Epithelial cell of proximal tubule (primary cell): ENCODE measurements at places on chromosomes 7 and 10. TPM values are rescaled to one million over a fixed set of nuclear protein-coding genes. Genes with fewer than 3 reads are reported as not detected.

UNCX gene
- total RNA-seq = 0.65 and 1.7 TPM in 2 replicates

DNA sequence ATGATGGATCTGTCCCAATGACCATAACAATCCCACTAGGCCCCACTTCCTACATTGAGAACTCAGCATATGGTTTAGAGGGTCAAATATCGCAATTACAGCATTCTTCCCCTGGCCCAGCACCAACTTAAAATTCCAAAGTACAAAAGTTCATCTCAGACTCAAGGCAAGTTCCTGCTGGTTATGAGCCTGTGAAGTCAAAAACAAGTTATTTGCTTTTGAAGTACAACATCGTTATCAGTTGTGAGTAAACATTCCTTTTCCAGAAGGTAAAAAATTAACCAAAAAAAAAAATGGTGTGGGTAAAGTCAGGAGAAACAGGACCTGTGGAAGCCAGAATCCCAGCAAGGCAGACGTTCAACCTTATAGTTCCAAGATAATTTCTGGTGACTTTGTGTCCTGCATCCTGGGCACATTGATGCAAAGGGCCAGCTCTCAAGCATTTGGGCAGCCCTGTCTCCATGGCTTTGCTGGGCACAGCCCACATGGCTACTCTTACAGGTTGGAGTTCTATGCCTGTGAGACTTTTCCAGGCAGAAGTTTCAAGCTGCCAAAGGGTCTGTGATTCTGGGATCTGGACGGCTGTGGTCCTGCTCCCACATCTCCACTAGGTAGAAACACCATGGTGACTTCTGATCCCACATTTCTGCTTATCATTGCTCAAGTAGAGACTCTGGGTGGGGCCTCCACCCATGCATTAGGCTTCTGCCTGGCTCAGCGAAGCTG lies 37.5 kb downstream of the AKR1C8 start:
- DNase-seq = peak; percentile 12

CYP26C1 gene
- total RNA-seq = 0.06 and 0.43 TPM in 2 replicates

DNA sequence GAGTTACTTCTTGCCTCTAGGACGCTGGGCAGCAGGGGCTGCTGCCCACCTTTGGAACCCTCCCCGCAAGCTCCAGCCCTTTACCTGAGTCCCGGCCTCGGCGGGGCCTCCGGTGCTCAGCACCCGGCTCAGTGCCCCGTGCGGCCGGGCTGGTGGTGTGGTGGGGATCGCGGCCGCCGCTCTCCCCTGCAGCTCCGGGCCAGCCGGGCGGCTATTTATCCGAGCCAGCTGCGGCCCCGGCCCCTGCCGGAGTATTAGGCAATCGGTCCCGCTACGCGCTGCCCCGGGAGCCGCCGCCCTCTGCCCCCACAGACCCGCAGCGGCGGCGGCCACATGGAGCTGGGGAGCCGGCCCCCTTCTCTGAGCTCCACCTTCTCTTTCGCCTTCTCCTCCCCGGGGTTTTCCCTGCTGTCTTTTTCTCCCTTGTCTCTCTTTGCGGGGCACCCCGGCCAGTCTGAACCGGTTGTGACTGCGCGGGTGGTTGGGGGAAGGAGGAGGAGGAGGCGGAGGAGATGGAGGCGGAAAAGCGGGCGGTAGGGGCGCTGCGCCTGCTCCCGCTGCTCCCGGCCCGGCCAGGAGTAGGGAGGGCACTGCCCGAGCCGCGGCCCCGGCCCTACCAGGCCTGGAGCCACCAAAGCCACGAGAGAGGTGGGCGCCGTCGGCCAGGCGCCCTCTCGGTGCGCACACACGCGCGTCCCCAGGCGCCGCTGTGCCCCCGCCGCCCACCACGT lies at the start of gene SLC16A9:
TSS of gene SLC16A9 (minus strand) at position 456 of the 731 bp plus-strand sequence. CDS start 25,559 bp downstream, outside the sequence.
- DNase-seq = no peak

DNA sequence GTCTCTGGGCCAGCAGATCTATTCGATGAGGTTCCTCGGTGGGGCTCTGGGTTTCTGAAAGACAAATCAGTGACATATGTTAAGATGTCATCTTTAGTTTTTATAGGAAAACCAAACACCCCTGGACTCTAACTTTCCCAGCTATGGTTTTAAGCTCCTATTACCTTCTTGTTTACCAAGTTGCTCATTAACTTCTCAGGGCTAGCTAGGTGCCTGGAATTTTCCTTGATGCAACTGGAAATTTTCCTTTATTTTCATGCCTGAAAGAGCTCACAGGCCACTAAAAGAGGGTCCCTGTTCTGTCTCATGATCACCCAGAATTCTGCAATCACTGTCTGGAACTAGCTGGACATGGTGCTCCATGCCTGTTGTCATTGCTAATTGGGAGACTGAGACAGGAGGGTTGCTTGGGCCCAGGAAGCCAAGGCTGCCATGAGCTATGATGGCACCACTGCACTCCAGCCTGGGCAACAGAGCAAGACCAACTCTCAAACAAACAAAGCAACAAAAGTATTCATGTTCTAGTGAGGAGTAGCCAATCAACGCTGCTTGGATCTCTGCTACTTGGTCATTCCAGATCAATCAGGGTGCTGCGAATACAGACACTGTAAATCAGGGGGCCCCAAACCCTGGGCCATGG lies 1173.5 kb upstream of the AUTS2 start:
- no peak for DNase-seq

TEX47 gene
- total RNA-seq = not detected in 2 replicates

GRCh38 chr10:127977357-127978009 lies 70.6 kb downstream of the PTPRE start:
- DNase-seq = peak; percentile 47

MMP21 gene
- 0.06 TPM in 1 of 2 replicates, not detected in the other for total RNA-seq

DNA sequence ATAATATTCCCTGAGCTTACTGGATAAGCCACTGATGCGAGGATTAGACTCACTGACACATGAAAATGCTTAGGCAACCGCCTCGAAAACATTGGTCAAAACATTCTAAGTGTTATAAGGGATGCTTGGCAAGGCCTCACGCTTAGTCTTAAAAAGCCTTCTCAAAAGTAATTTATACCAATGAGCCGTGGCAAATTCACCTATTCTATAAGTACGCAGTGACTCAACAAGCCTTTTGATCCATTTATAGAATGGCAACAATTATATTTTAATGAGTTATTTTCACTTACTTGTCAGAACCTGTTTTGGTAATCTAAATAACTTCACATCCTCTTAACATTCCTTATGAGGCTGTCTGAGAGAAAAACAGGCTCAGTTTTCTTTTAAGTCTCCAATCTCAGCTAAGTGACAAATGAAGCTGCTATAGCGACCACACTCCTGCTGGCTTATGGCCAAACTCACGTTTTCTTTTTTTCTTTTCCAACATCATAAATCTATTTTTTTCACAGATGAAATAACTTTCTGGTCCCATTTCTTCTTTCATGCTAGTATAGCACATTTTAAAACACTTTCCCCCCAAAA lies 121.2 kb upstream of the AFAP1L2 start:
- DNase-seq = no peak

GRCh38 chr10:78547397-78547796 lies 513.7 kb downstream of the RPS24 start:
- DNase-seq = no peak

GRCh38 chr7:41033500-41033899 lies 669.4 kb downstream of the INHBA start:
- no peak for DNase-seq

EPHA1 gene
- total RNA-seq = 4.5 and 14.4 TPM in 2 replicates

SRGN gene
- 8.5 and 121 TPM in 2 replicates for total RNA-seq

- DNase-seq = no peak
Measured at GRCh38 chr7:135920478-135920877, 56.7 kb downstream of the MTPN start.

GRCh38 chr10:43082746-43083145 lies 5.9 kb downstream of the RET start:
- DNase-seq = no peak

GRCh38 chr10:79384773-79385391 lies 37.6 kb downstream of the PPIF start:
- DNase-seq = no peak

DNA sequence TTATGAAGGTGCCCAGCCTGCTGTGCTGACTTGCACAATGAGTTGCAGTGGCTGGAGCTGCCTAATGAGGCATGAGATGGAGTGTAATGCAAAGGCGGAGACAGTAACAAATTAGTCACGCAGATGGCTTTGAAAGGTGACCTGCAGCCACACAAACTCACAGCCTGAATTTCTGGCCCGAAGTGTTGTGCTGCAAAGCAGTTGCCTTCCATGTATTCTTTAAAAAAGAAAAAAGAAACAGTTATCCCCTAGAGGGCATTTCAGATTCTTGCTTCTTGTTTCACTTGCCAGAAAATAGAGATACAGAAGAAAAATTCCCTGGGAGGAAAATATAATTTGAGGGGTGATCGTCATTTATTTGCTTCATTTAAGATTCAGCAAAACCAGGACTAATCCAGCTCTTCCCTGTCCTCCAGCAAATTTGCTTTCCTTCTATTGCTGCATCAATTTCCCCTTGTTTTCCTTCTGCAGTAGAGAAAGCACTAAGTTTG lies 239.9 kb downstream of the ADRA2A start:
- no peak for DNase-seq

GRCh38 chr10:97358781-97359180 lies 24.3 kb upstream of the FRAT2 start:
- no peak for DNase-seq

DNA sequence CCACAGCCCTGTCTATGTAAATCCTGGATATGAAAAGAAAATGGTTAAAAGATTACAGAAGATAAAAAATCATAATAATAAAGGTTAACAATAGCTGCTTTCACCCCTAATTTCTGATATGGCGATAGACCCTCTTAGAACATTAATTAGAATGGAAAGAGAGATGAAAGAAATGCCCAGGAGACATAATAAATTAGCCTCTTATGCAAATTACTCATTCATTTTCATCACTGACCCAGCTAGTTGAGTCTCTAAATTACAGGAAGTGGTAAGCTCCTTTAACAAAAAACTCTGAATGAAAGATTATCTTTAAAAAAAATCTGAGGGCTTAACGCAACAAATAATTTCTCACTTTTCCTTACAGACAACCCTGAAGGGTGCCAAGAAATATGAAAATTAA lies 12.4 kb downstream of the GFRA1 start:
- no peak for DNase-seq

DNA sequence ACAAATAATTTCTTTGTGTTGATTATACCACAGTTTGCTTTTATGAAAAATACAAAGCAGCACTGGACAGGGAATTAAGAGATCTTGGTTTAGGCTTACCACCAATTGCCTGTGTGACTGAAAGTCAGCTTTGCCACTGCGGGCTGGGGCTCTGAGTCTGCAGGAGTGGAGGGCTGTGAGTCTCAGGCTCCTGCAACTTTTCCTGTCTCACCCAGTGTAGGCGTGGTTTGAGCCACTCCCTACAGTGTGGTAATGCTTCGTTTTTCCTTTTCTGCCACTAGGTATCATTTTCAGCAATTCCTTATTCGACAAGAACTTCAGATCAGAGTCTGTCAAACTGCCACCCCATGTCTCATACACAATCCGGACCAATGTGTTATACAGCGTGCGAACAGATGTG lies 180.6 kb downstream of the ABCA13 start:
- DNase-seq = no peak

TDRD1 gene
- not detected in 2 replicates for total RNA-seq

DNA sequence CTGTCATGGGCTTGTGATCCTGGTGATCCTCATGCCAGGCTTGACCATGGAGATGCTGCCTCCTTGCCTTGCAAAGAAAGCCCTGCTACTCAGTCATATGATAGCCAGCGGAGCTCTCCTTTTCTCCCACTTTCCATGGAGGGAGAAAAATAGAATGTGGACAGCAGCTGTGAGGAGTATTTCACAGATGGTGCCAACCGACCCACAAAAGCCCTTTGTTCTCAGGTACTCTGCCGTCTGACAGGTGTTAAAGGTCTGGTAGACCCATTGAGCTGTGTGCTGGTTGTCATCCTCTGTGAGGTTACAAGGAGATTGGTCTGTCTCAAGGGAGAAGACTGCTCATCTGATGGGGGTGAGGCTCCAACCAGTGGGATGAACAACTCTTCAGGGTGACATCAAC lies 29.5 kb upstream of the COBL start:
- DNase-seq = no peak
